WTC11 (cell line): ENCODE measurements at places on chromosomes 11 and 22. TPM values are rescaled to one million over a fixed set of nuclear protein-coding genes. Genes with fewer than 3 reads are reported as not detected.

- DNase-seq = peak; percentile 70
Measured at GRCh38 chr22:39943337-39943736, 16.9 kb upstream of the TMA7B start.

- no peak for DNase-seq
Measured at GRCh38 chr22:26394777-26395176, 34.3 kb upstream of the ASPHD2 start.

- DNase-seq = no peak
Measured at GRCh38 chr11:117815262-117815803, 9.2 kb downstream of the FXYD2 start.

- DNase-seq = no peak
Measured at GRCh38 chr11:72798361-72798760, 4.5 kb upstream of the STARD10 start.

DNA sequence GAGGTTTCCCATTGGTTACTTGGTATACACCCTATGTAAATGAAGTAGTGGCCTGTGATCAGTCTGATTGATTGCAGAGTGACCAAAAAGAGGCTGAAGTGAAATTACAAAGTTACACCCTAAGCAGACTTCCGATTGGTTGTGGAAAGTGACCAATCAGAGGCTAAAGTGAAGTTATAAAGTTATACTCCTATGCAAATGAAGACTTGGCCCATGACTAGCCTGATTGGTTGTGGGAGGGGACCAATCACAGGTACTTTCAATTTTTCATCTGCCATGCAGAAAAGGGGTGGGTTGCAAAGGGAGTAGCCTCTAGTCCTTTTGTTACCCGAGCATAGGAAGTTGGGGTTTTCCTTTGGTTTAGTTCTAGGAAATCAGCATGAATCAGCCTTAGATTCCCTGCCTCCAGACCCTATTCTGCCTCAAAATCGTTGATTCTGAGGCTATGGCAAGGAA is 18.1 kb upstream of the CSTF3 start:
- no peak for DNase-seq

Gene KDM4D
- total RNA-seq = 1.9 to 2.4 TPM (median 2.1 TPM) in 3 replicates

DNA sequence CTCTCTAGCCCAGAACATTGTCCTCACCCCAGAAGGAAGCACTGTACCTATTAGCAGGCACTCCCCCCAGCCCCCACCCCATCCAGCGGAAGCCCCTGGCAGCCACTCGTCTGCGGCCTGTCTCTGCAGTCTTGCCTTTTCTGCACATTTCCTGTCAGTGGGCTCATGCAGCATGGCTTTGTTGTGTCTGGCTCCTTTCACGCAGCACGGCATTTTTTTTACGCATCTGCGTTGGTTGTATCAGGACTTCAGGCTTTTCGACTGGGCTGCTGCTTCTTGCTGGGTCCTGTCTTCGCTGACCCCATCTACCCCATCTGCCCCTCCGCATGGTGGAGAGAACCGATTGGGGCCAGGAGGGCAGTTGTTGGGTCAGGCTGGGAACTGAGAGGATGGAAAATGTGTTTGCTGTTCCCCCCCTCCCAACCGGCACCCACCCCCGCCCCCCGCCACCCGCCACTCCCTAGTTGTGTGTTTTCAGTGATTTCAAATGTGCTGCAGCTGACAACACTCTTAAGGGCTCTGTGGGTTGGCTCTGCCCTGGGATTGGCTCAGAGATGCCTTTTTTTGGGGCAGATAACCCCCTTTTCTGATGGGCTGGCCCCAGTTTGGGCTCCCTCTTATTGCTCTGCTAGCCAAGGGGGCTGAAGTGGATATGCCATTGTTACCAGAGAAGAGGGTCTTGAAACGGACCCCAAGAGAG is 110.0 kb downstream of the KIAA1671 start:
- no peak for DNase-seq

DNA sequence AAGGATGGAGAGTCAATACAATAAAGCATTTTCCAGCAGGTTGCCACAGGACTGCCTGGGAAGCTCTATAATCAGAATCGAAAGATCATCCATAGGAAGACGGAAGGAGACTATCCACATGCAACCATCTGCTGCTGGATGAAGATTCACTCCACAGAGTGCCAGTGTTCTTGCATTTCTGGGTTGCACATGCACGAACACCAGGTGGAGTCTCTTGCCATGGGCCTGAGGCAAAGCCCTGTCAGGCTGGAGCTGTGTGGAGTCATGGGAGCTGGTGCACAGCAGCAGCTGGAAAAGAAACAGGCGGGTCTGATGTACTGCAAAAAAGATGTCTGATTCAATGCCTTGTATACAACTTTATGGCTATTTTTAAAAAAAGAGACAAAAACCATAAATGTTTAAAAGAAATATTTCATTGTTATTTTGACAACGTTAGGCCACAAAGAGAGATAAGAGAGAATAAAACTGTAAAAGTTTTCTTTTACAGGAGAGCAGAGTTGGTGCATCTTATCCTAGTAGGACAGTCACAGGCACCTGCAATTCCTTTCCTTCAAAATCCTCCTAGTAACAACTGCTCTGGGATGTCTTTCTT is 12.9 kb upstream of the FAT3 start:
- peak; percentile 52 for DNase-seq

GRCh38 chr11:27509908-27510307 is 3.3 kb upstream of the LIN7C start:
- DNase-seq = no peak

GRCh38 chr11:96357794-96358193 is 14.8 kb upstream of the MAML2 start:
- no peak for DNase-seq

DNA sequence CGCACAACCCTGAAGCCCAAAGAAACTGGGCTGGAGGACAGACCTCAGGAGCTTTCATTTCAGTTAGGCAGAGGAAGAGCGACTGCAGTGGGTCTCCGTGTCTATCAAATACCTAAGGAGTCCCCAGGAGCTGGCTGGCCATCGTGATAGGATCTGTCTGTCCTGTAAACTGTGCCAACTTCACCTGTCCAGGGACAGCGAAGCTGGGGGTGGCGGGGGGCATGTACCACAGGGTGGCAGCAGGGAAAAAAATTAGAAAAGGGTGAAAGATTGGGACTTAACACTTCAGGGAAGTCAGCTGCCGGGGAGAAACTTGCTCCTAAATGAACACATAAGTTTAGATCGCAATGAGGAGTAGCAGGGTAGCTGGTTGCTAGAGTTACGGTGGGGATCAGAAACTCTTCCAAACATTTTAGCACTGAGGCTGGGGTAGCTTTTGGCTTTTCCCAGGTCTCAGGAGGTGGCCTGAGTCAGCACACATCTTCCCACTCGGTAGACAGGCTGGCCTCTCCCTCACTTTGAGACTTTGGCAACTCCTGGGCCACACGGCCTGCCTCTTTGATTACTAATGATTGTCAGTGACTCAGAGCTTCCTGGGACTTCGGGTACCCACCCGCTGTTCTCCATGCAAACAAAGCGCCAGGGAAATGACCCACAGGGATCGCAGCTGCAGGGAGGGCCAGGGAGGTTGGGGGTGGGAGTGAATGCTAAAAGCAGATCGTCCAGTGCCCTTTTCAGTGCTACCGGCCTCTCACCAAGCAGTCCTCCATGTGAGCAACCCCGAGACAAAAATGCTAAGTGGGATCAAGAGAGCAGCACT is 2.9 kb upstream of the MTFP1 start:
- DNase-seq = peak; percentile 46

GRCh38 chr11:64499261-64500004 is 91.6 kb upstream of the SLC22A12 start:
- no peak for DNase-seq

Gene WNT7B
- total RNA-seq = 0.18 to 0.33 TPM (median 0.23 TPM) in 3 replicates

GRCh38 chr11:73034331-73034730 is 107.8 kb downstream of the FCHSD2 start:
- DNase-seq = no peak

DNA sequence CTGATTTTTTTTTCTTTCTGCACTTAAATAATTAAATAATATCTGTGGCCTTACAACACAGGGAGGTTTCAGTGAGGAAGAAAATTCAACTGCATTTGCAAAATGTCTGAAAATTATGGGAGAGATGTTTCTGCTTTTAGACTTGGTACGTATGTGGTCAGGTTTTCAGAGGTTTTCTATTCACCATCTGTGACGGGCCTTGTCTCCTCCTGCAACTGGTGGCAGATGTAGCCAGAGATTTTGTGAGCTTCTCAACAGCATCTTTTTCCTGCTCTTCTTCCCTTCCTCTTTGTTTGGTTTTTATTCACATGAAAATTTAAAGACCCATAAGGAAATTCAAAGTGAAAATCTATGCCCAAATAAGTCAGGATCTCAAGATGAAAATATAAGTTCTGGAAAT is 38.3 kb downstream of the ZBTB16 start:
- no peak for DNase-seq

DNA sequence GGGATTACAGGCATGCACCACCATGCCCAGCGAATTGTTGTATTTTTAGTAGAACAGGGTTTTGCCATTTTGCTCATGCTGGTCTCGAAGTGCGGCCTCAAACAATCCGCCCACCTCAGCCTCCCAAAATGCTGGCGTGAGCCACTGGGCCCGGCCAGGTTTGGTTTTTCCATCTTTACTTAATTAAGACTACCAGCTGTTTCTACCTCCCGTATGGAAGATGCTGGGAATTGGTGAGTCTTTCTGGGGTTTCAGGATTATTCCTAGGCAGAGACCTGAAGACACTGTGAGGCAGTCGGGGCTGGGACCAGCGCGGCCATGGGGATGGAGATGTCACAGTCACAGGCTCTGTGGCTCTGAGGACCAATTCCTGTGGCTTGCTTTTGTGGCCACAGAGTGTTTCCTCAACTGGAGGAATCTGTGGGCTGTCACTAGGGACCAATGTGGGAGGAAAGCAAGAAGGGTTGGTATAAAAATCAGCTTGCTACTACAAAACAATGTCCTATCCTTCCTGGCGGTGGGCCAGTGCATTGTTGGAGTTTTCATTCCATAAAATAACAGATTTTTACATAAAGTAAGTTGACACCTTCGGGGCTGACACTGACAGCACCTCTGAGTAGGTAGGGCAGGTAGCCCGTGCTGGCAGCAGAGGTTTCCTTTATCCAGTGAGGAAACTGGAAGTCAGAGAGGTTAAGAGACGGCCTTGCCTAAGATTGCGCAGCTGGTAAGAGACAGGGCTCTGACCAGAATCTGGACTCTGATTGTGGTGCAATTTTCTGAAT is 8.4 kb upstream of the FTH1 start:
- DNase-seq = no peak

Gene GPR137
- 51.1 to 53.8 TPM (median 51.8 TPM) in 3 replicates for total RNA-seq

Gene ASCL2
- 0.24 to 0.73 TPM (median 0.64 TPM) in 3 replicates for total RNA-seq
